Stimulated activated CD4-positive, alpha-beta T cell treated with anti-CD3 and anti-CD28 coated beads, TNF-alpha, amount 100 ng/mL, for 4 hours (primary cell): ENCODE measurements at places on chromosomes 2 and 18.

GRCh38 chr2:240418311-240418710, 17.2 kb upstream of the GPC1 start:
- no peak for DNase-seq

DNA sequence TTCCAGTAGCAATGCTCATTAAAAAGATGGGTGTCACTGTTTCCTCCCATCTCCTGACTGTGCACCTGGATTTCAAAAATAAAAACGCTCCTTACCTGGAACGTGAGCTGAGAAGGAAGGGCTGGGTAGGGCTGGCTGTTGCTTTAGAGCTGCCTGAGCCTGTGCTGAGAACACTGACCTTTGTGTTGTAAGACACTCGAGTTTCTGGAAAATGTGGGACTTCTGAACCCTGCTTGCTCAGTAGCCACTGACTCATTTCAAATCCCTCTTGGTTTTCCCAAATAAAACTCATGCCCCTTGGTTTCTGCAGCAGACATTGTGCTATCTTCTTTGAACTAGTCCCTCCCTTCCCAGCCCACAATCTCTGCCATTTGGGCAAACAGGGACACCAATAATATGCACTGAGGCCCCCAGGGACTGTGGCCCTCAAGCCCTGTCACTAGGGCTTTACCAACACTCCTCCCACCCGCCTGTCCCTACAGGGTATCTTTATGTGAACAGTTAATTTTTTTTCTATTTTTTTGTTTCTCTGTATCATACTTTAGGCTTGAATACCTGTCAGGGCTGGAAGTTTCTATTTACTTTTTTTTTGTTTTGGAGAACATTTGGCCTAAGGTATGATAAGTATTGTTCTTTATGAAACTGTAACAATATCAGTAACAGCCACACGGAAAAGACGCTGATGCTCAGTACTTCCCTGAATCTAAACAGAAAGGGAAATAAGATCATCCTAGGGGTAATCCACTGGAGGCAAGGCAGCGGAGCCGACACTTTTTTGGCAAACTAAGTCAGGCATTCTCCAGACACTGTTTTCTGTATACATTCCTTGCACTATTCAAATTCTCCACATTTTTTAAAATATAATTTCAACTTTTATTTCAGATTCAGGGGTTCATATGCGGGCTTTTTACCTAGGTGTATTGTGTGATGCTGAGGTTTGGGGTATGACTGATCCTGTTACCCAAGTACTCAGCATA, 280.2 kb downstream of the STK39 start:
- no peak for DNase-seq

DNA sequence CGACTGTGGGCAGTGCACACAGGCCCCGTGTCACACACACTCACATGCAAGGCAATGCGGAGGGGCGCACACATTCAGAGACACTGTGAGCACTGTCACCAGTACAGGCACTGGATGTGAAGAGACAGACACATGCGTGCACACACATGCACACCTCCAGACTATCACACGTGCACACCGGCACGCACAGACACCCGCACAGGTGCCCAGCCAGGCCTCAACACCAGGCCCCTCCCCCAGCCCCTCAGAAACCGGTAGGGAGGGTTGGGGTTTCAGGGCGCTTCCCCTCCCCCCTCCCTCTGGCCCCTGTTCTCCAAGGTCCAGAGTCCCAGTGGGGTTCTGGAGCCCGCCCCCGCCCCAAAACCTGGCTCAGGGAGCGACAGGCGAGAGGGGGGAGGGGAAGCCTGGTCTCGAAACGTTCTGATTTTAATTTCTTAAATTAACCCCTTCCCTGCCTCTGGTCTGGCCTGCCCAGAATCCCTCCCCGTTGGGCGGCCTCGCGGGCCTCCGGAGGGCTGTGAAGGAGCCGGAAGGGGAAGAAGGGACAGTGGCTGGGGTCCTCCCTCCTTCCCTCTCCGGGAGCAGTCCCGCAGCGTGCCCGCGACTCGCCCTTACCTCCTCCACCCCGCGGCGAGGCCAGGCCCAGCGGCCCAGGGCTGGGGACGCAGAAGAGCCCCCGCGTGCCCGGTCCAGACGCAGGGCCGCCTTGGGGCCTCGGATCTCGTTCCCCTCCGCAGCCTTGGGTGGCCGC, 558 bp downstream of the FBXO41 start:
- no peak for DNase-seq

DNA sequence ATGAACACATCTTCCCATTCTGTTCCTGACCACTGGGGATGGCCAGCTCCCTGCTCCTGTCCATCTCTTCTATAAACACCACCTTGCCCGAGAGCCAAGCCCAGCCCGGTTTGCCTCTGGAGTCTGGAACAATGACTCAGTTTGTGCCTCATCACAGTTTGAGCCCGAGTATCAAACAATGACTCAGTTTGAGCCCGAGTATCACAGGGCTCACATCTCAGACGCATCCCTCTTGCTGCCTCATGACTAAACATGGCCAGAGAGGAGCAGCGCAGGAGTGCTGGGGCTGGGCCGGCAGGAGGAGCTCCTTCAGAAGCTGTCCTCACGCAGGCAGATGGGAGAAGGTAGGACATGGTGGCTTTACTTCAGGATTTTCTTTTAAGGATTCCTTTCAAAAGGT, 68.7 kb downstream of the PXDN start:
- no peak for DNase-seq

DNA sequence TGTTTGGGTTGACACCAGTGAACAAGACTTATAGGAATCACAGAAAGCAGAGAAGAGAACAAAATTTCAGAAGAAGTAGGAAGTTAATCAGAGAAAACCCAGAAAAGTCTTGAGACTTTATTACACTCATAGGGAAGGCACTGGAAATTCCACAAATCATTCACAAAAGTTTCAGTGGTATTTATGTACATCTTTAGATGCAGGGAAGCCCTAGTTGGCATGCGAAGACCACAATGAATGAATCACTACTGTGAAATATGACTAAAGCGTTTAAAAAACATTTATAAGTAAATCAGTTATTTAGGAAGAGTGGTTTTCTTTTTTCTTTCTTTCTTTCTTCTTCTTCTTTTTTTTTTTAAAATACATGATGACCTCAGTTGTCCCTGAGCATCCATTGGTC, 105.1 kb downstream of the NUP35 start:
- DNase-seq = no peak

GRCh38 chr18:5239447-5239846, 42.4 kb upstream of the AKAIN1 start:
- no peak for DNase-seq

GRCh38 chr2:112730216-112730615, 9.4 kb downstream of the NT5DC4 start:
- DNase-seq = no peak

DNA sequence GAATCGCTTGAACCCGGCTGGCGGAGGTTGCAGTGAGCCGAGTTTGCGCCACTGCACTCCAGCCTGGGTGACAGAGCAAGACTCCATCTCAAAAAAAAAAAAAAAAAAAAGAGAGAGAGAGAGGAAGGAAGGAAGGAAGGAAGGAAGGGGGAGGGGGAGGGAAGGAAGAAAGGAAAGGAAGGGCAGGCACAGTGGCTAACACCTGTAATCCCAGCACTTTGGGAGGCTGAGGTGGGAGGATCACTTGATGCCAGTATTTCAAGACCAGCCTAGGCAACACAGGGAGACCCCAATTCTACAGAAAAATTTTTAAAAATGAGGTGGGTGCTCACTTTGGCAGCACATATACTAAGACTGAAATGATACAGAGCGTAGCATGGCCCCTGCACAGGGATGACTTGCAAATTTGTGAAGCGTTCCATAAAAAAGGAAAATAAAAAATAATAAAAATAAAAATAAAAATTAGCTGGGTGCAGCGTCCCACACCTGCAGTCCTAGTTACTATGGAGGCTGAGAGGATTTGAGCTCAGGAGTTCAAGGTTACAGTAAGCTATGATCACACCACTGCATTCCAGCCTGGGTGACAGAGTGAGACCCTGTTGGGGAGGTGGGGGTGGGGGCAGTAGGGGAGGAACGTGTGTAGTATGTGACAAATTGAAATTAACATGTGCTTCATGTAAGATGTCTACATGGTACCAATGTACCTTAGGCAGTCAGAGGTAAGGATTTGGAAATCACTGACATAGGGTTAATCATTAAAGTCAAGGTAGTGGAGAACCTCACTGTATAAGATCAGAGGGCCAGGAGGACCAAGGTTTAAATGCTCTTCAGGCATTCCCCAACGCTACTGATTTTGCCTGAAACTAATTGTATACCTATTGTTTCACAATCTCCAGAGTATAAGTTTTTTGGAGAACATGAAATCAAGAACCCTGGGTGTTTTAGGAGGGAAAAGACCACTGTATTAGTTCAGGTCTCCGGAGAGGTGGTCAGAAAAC, 1.4 kb downstream of the WDCP start:
- DNase-seq = no peak

GRCh38 chr2:102253140-102253752, 58.1 kb upstream of the IL1RL1 start:
- DNase-seq = no peak

- DNase-seq = no peak
Observed at GRCh38 chr18:33720133-33720532, 142.1 kb downstream of the ASXL3 start.

GRCh38 chr2:5140347-5140746, 551.8 kb upstream of the SOX11 start:
- DNase-seq = no peak

GRCh38 chr2:17223211-17223610, 295.0 kb downstream of the RAD51AP2 start:
- no peak for DNase-seq

GRCh38 chr2:142873831-142874287, 3.6 kb upstream of the KYNU start:
- no peak for DNase-seq
